Sigmoid colon (tissue), 7 donors: ENCODE measurements at places on chromosomes 1 and 21. TPM values are rescaled to one million over a fixed set of nuclear protein-coding genes. Genes with fewer than 3 reads are reported as not detected.
A peak's percentile ranks its signal among the peaks of the same experiment; 100 is the strongest.

GRCh38 chr1:39346872-39347271 is 142.4 kb downstream of the MACF1 start:
- no peak overlapping the region for H3K27ac ChIP-seq
- DNase-seq: no peak
- H3K4me3 ChIP-seq: no peak overlapping the region

DNA sequence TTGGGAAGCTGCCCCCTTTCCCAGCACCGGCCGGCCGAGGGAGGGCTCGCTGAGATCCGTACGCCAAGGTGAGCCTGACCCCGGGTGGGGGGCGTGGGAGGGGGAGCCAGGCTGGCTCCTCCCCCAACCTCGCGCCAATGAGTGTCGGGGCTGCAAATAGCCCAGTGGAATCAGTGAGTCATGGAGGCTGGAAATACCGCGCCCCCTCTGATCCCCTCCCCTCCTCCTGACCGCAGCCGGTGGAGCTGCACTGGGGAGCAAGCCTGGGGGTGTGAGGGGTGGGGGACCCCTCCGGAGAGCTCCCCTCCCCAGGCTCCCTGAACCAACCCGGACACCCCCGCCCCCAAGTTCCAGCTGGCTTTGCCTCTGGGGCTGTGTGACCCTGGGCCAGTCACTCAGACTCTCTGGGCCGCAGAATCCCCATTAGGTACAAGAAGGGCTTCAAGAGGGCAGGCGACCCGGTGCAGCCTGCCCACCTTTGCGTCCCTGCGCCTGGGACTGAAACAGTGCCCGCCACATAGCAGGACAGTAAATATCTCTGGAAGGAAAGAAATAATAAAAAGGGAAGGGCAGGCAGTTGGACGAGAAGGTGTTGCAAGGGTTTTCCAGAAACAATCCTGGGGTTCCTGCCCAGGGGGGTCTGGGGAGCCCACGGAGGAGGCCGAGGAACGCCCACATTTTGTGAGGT is 4.5 kb downstream of the HSPB7 start:
- H3K27ac ChIP-seq: peak overlapping the region; percentile 94
- H3K4me3 ChIP-seq: peak overlapping the region; percentile 31
- no peaks in the 10 kb centered on the region for H3K36me3 ChIP-seq
- peak; percentile 93 for DNase-seq
- H3K4me1 ChIP-seq: peaks cover 42% of the 10 kb centered on the region

GRCh38 chr1:169745015-169745861 is 11.4 kb upstream of the SELE start:
- H3K27me3 ChIP-seq: no peaks in the 10 kb centered on the region
- no peak for DNase-seq
- H3K36me3 ChIP-seq: no peaks in the 10 kb centered on the region

DNA sequence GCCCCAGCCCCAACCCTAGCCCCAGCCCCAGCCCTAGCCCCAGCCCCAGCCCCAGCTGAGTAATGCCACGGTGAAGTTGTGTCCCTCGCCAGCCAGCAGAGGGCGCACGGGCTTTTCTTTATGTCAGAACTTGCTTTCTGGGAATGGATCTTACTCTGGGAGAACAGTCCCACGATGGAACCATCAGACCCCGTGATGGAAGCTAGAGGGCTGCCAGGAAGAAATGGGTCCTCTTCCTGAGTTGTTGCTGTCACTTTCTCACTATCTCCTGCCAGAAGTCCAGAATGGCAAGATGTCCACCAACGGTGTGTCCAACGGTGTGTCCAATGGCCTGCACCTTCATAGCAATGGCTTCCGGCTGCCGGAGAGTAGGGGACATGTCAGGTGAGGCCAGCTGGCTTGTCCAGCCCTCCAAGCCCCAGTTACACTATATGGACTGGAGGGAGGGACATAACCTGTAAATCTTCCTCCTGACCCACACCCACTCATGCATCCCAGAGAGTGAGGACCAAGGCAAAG is 25.1 kb upstream of the TMEM222 start:
- no peaks in the 10 kb centered on the region for H3K27me3 ChIP-seq
- DNase-seq: peak; percentile 81
- peaks cover 46% of the 10 kb centered on the region for H3K4me1 ChIP-seq
- peaks cover 69% of the 10 kb centered on the region for H3K36me3 ChIP-seq
- H3K27ac ChIP-seq: peak overlapping the region; percentile 96

- no peak overlapping the region for H3K27ac ChIP-seq
- H3K4me3 ChIP-seq: no peak overlapping the region
- no peaks in the 10 kb centered on the region for H3K27me3 ChIP-seq
- no peak for DNase-seq
- no peaks in the 10 kb centered on the region for H3K36me3 ChIP-seq
Measured at GRCh38 chr1:53050310-53050709, 11.7 kb upstream of the PODN start.

GRCh38 chr1:1327291-1327690 is 2.7 kb downstream of the CPTP start:
- no peaks in the 10 kb centered on the region for H3K36me3 ChIP-seq
- H3K27me3 ChIP-seq: no peaks in the 10 kb centered on the region
- no peak for DNase-seq
- peaks cover 3% of the 10 kb centered on the region for H3K4me1 ChIP-seq
- H3K27ac ChIP-seq: no peak overlapping the region

GRCh38 chr1:162391790-162392563 is 10.4 kb downstream of the C1orf226 start:
- no peaks in the 10 kb centered on the region for H3K4me1 ChIP-seq
- H3K4me3 ChIP-seq: no peak overlapping the region

- no peaks in the 10 kb centered on the region for H3K4me1 ChIP-seq
- H3K36me3 ChIP-seq: no peaks in the 10 kb centered on the region
- DNase-seq: no peak
- H3K27ac ChIP-seq: no peak overlapping the region
- no peak overlapping the region for H3K4me3 ChIP-seq
- no peaks in the 10 kb centered on the region for H3K27me3 ChIP-seq
Measured at GRCh38 chr1:21192871-21193270, 16.2 kb upstream of the EIF4G3 start.

DNA sequence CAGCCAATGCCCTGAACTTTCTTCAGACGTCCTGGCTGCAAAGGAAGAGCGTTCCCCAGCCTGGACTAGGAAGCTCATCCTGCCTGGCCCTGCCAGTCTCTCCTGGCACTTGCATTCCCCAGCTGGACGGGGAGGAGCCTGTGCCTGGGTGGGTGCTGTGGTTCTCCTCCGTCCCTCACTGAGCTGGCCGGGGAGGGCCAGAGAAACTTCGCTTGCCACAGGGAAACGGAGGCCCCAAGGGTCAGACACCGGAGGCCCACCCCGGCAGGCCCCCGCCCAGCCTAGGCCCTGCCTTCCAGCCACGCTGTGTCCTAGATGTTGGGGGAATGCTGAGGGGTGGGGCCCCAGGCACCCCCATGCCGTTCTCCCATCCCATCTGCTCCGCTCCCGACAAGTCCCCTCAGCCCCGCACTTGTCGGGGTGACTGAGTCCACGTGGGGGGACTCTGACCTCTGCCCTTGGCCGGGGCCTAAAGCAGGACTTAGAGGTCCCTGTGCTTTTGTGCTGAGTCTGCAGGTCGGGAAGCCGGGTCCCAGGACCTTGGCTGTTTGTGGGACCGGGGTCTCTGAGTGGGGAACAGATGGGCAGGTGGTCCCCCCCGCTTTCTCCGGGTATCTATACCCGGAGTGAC is 4.8 kb downstream of the FTCD start:
- H3K27me3 ChIP-seq: no peaks in the 10 kb centered on the region
- peak; percentile 59 for DNase-seq
- H3K27ac ChIP-seq: no peak overlapping the region
- peaks cover 15% of the 10 kb centered on the region for H3K4me1 ChIP-seq
- H3K36me3 ChIP-seq: no peaks in the 10 kb centered on the region
- H3K4me3 ChIP-seq: no peak overlapping the region

- no peaks in the 10 kb centered on the region for H3K36me3 ChIP-seq
- no peaks in the 10 kb centered on the region for H3K4me1 ChIP-seq
- no peak for DNase-seq
- no peaks in the 10 kb centered on the region for H3K27me3 ChIP-seq
- H3K4me3 ChIP-seq: peak overlapping the region; percentile 35
- H3K27ac ChIP-seq: peak overlapping the region; percentile 24
Measured at GRCh38 chr1:89261926-89262515, 10.6 kb downstream of the GBP5 start.

DNA sequence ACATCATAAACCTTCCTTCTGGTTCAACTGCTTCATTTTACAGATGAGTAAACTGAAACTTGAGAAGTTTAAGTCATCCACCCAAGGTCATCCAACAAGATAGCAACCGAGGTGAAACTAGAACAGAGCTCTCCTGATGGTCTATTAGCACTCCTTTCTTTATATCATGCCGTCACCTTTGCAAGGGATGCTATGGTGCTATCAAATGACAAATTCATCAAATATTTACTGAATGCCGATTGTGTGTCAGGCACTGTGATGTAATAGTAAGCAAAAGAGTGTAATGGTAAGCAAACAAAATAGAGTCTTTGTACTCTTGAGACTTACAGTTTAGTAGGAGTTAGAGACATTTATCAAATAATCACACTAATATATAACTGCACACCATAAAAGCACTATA is 14.0 kb upstream of the SGIP1 start:
- no peaks in the 10 kb centered on the region for H3K4me1 ChIP-seq
- no peak overlapping the region for H3K4me3 ChIP-seq
- no peak overlapping the region for H3K27ac ChIP-seq
- DNase-seq: no peak
- H3K27me3 ChIP-seq: no peaks in the 10 kb centered on the region

- H3K27me3 ChIP-seq: no peaks in the 10 kb centered on the region
- peaks cover 39% of the 10 kb centered on the region for H3K4me1 ChIP-seq
- H3K36me3 ChIP-seq: no peaks in the 10 kb centered on the region
- no peak overlapping the region for H3K4me3 ChIP-seq
Measured at GRCh38 chr1:16075337-16076030, 2.0 kb upstream of the FAM131C start.

DNA sequence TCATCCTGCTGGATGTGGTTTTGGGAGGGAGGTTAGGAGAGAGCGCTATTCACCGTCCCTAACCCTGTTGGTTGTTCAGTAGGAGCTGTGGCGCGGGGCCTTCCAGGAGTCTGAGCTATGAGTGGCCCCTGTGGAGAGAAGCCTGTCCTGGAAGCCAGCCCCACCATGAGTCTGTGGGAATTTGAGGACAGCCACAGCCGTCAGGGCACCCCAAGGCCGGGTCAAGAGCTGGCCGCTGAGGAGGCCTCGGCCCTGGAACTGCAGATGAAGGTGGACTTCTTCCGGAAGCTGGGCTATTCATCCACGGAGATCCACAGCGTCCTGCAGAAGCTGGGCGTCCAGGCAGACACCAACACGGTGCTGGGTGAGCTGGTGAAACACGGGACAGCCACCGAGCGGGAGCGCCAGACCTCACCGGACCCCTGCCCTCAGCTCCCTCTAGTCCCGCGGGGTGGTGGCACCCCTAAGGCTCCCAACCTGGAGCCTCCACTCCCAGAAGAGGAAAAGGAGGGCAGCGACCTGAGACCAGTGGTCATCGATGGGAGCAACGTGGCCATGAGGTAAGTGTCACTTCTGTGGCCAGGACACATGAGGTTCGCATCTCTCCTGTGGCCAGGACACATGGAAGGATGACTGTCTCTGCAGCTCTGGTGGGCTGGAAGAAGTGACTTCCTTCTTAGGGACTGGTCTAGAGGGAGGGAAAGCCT is 1.2 kb downstream of the ZC3H12A start:
- H3K4me1 ChIP-seq: peaks cover 91% of the 10 kb centered on the region
- no peak for DNase-seq
- no peaks in the 10 kb centered on the region for H3K36me3 ChIP-seq
- H3K27ac ChIP-seq: peak overlapping the region; percentile 97

- no peaks in the 10 kb centered on the region for H3K36me3 ChIP-seq
- H3K27me3 ChIP-seq: no peaks in the 10 kb centered on the region
- DNase-seq: no peak
- H3K27ac ChIP-seq: no peak overlapping the region
- H3K4me3 ChIP-seq: no peak overlapping the region
Measured at GRCh38 chr1:94971491-94971924, 44.6 kb upstream of the CNN3 start.

DNA sequence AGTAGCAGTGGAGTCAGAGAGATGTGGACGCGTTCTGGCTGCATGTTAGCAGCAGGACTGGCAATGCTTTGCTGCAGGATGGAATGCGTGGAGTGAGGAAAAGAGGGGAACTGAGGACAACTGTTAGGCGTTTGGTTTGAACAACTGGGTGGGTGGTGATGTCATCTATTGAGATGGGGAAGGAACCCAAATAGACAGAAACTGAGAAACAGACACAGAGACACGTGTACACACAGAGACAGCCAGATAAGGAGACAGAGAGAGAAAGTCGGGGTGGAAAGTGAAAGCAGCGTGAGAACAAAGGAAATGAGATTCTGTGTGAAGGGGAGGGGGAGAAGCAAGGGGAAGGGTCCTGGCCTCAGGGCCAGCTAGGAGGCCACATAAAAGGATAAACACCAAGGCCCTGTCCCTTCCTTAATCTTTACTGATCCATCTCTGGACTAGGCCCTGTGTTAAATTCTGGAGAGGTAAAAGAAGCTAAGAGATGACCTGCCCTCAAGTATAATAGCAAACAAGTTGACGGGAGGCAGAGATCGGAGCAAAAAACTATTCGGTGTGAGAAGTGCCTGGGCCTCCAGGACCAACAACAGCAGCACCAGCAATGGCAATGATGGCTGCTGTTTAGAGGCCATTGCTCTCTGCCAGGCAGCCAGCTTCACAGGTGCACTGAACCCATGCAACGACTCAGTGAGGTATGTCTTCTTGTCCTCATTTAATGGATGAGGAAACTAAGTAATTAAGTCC is 31.6 kb downstream of the VWA5B1 start:
- H3K4me3 ChIP-seq: no peak overlapping the region
- H3K27me3 ChIP-seq: no peaks in the 10 kb centered on the region
- H3K36me3 ChIP-seq: no peaks in the 10 kb centered on the region
- no peak overlapping the region for H3K27ac ChIP-seq

- no peaks in the 10 kb centered on the region for H3K36me3 ChIP-seq
- H3K4me1 ChIP-seq: no peaks in the 10 kb centered on the region
- H3K4me3 ChIP-seq: peak overlapping the region; percentile 20
Measured at GRCh38 chr1:107480548-107481415, 339.9 kb downstream of the NTNG1 start.

Gene TCHHL1
- total RNA-seq: not detected

Gene OR10R2
- not detected for total RNA-seq

Gene RSPO1
- 2.2 TPM for total RNA-seq

Gene KNCN
- not detected for total RNA-seq

Gene VASH2
- total RNA-seq: 0.27 TPM

Gene SLC16A1
- total RNA-seq: 48.7 TPM

Gene ANKRD65
- 15.5 TPM for total RNA-seq

Gene CD53
- total RNA-seq: 25.4 TPM
